ENCODE measurements at places on chromosomes 12 and 14.

DNA sequence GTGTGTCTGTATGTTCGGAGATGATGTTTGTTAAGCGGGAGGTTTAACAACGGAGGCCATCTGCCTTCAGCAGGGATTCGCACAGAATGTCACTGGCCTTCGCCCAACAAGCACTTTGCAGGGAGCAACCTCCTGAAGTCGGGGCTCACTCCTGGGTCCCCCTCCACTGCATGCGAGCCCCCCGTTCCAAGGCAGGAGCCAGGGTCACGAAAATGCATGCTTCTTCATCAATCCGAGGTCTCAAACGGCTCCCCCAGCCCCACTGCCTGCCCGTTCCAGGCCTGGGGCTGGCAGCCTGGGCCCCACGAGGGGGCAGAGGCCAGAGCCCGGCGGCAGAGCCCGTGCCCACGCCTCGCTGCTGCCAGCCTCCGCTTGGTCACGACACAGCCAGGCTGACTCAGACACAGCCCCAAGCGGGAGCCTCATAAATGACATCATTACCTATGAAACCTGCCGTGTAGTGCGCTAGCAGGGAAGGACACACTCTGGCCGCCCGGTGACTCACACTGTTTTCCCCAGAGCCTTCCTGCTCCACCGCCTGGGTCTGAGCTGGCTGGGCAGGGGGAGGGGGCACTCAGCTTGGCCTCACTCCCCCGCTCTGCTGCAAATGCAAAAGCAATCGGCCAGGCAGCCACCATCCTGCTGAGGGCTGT, 169.5 kb upstream of the RTL1 start:
- DNase-seq = peak; percentile 88

DNA sequence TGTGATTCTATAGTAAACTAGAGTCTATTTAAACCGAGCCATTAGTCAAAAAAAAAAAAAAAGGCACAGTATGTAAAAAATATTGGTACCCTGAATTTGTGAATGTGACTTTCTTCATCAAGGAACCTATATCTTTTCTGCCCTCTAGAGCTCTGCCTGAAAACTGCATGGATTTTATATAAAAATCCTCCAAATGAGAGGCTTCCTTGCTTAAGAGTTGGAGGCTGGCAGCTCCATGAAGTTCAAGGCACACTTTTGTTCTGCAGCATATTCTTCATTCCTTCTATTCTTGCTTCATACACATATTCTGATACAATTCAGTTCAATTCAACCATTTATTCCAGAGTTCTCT, 23.1 kb upstream of the NKX2-8 start:
- DNase-seq = no peak

DNA sequence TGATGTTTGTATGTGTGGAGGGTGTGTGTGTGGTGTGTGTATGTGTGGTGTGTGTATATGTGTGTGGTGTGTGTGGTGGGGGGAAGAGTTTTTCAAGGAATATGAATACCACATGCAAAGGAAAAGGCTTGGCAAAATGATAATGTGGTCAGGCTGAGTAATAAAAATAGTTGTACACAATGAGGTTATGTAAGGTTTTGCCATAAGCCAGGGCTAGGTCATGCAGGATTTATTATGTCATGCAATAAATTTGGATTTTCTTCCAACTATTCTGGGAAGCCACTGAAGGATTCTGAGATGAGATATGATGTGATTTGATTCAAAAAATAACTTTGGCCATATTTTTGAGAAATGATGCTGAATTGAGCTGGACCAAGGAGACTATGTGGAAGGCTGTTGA, 1191.6 kb upstream of the SEL1L start:
- DNase-seq = no peak

DNA sequence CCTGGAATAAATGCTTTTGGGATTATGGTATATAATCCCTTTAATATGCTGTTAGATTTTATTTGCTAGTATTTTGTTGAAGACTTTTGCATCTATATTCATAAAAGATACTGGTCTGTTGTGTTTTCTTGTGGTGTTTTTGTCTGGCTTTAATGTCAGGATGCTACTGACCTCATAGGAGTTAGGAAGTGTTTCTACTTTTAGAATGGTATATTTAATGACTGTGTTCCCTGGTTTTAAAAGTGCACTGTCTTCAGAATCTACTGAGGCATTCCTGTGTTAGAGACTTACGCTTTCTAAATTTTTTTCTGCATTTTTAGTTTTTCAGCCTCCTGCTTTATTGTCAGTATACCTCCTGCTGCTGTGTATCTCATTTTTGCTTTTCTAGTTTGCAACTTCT, 51.6 kb downstream of the ARHGAP5 start:
- DNase-seq = no peak

All from AG20443 (cell line).